ENCODE measurements at places on chromosomes 5 and 9.
A peak's percentile ranks its signal among the peaks of the same experiment; 100 is the strongest.

- no peak for DNase-seq
Observed at GRCh38 chr9:20030221-20030620, 241.4 kb upstream of the SLC24A2 start.

GRCh38 chr9:131525643-131526565 is 5.2 kb downstream of the UCK1 start:
- DNase-seq: no peak

- no peak for DNase-seq
Observed at GRCh38 chr5:88683506-88684135, 199.4 kb downstream of the MEF2C start.

- DNase-seq: no peak
Observed at GRCh38 chr5:135056316-135057030, 22.4 kb upstream of the PITX1 start.

GRCh38 chr5:33837301-33837700 is 54.5 kb downstream of the ADAMTS12 start:
- no peak for DNase-seq

GRCh38 chr5:57937501-57938173 is 455.0 kb upstream of the ACTBL2 start:
- DNase-seq: no peak

- no peak for DNase-seq
Observed at GRCh38 chr9:116891424-116891823, 204.3 kb downstream of the TRIM32 start.

GRCh38 chr9:74573640-74574191 is 76.6 kb downstream of the RORB start:
- DNase-seq: peak; percentile 37

All from renal pelvis (tissue), 12 donors.